ENCODE measurements at places on chromosomes 7 and 10. TPM values are rescaled to one million over a fixed set of nuclear protein-coding genes. Genes with fewer than 3 reads are reported as not detected.

DNA sequence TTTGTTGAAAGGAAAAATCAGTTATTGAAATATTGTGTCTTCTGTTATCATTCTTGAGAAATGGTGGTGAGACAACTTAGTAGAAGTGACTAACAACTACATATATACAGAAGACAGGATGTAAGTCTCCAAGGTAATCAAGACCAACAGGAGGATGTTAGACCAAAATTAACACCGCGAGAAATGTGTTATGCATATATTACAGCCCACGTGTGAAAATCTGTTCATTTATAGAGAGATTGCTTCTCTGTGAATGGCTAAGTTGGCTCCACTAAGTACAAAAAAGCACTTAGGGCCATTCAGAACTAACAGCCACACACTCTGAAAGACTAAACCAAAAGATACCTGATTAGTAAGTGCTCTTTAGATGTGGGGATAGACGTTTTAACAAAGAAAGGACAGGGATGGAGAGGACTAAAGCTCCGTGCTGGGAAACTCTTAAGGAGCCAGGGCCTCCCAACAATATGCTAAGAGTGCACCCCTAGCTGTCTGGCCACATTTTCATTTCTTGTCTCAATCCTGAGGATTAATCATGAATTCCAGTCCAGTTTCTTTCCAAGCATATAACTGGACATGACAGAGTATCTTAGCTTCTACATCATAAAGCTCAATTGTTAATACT is 26.5 kb downstream of the HDAC9 start:
- DNase-seq, result peak; percentile 14
- no peaks in the 10 kb centered on the region for H3K4me1 ChIP-seq
- H3K36me3 ChIP-seq, result no peaks in the 10 kb centered on the region
- H3K4me3 ChIP-seq, result peak overlapping the region; percentile 21
- peak overlapping the region; percentile 36 for H3K27ac ChIP-seq

DNA sequence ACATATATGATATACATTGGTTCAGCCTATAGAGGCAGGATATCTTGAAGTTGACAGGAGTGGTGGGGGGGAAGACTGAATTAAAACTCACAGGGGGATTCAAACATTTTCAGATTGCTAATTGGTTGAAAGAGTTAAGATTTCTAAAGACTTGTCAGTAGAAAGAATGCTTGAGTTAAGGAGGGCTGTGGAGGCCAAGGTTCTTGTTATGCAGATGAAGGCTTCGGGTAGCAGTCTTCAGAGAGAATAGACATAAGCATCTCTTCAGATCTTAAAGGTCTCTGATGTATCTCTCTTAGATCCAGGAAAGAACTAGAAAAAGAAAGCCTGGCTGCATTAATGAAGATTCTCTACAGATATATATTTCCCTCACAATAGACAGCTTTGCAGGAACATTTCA is 209.8 kb upstream of the SEMA3D start:
- no peaks in the 10 kb centered on the region for H3K4me1 ChIP-seq
- H3K36me3 ChIP-seq, result no peaks in the 10 kb centered on the region
- no peak overlapping the region for H3K4me3 ChIP-seq
- no peaks in the 10 kb centered on the region for H3K27me3 ChIP-seq
- no peak overlapping the region for H3K27ac ChIP-seq
- DNase-seq, result no peak

The MKX gene
- not detected for polyA plus RNA-seq

The WASL gene
- 1.9 TPM for polyA plus RNA-seq

The MSMB gene
- polyA plus RNA-seq, result not detected

The THSD7A gene
- polyA plus RNA-seq, result not detected

DNA sequence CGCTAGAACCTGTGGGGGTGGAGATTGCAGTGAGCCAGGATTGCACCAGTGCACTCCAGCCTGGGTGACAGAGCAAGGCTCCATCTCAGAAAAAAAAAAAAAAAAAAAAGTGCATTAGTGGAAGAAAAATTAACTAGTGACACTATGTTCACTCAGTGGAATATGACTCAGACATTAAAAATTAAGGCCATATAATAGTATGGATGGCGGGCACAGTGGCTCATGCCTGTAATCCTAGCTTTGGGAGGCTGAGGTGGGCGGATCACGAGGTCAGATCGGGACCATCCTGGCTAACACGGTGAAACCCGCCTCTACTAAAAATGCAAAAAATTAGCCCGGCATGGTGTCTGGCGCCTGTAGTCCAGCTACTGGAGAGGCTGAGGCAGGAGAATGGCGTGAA is 3.4 kb downstream of the PHYH start:
- H3K4me1 ChIP-seq, result peaks cover 17% of the 10 kb centered on the region
- no peak overlapping the region for H3K27ac ChIP-seq
- H3K36me3 ChIP-seq, result no peaks in the 10 kb centered on the region
- no peak overlapping the region for H3K4me3 ChIP-seq
- H3K27me3 ChIP-seq, result no peaks in the 10 kb centered on the region
- DNase-seq, result no peak

The PLEKHS1 gene
- not detected for polyA plus RNA-seq

The DEPP1 gene
- polyA plus RNA-seq, result not detected

- no peaks in the 10 kb centered on the region for H3K36me3 ChIP-seq
- H3K27ac ChIP-seq, result no peak overlapping the region
- H3K4me3 ChIP-seq, result no peak overlapping the region
- no peaks in the 10 kb centered on the region for H3K27me3 ChIP-seq
Observed at GRCh38 chr7:80603940-80604339, 34.5 kb upstream of the CD36 start.
